ENCODE measurements at places on chromosomes 2 and 18.

DNA sequence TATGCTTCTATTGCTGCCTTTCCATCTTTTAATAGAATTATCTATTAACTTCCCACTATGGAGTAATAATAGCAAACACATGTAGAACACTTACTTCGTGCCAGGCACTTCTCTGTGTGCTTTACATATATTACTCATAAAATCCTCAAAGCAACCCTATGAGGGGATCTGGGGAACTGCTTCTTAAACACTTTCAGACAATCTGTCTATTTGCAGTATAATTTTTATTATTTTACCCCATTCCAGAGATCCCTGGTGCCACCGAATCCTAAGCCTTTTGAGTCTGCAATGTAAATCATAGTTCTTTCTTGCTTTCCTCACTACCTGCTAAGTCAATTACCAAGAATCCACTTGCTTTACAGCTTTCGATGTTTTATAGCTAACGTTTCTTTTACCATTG lies 25.6 kb upstream of the GCFC2 start:
- DNase-seq, result no peak

- DNase-seq, result no peak
These were observed 148.8 kb upstream of the HS6ST1 start for GRCh38 chr2:128467321-128467969.

- no peak for DNase-seq
These were observed 16.7 kb upstream of the ADGRF3 start for GRCh38 chr2:26363323-26363722.

DNA sequence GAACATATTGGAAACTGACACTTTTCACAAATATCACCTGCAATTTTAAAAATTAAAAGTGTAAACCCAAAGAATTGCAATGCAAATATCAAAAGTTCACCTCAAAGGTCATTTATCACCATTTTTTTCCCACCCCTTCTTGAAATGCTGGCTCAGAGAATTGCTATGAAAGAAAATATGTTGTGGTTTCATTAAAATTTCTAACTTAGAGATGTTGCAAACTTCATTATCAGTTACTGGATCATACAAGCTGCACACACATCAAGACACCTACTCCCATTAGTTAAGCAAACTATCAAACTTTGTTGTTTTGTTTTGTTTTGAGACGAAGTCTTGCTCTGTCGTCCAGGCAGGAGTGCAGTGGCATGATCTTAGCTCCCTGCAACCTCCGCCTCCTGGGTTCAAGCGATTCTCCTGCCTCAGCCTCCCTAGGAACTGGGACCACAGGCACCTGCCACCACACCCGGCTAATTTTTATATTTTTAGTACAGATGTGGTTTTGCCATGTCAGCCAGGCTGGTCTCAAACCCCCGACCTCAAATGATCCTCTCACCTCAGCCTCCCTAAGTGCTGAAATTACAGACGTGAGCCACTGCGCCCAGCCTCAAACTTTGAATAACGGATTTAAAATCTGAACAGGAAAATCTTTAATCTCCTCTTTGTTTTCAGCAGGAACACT lies 37.0 kb downstream of the STK39 start:
- no peak for DNase-seq

All from stimulated activated CD4-positive, alpha-beta T cell treated with anti-CD3 and anti-CD28 coated beads, Interleukin-4, amount 100 ng/mL, for 1 hour (primary cell).